Right forelimb (tissue), 1 donor: ENCODE measurements at places on chromosomes 7 and 10.

- no peak for DNase-seq
Measured at GRCh38 chr7:123604739-123605138, 3.1 kb downstream of the ASB15 start.

DNA sequence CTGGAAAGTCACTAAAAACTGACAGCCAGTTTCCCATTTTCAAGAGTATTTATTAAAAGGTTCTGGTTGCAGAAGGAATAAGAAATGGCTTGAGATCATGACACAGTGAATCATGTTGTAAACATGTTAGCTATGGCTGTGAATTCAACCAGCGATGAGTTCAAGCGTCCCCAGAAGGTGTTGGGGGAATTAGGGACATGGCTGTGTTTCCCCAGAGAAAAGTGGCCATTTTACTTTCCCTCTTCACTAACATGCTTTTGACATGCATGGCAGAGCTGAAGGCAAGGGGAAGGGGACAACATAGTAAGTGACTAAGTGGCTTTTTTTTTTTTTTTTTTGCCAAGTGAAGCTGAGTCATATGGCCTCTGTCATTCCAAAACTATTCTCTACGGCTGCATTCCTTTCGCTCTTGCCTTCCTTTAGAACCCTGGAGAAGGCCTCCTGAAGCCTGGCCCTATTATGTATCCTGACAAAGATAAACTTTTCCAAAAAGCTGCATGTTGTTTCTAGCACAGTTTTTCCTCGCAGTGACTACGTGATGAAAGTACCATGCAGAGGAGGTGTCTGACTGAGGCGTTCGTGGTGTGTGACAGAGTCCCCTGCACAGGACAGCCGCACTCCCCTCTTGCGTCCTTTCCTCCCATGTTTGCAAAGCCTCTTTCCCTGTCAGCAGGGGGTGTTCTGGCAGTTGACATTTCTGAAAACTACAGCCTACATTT, 46.9 kb downstream of the EGFR start:
- DNase-seq: no peak

DNA sequence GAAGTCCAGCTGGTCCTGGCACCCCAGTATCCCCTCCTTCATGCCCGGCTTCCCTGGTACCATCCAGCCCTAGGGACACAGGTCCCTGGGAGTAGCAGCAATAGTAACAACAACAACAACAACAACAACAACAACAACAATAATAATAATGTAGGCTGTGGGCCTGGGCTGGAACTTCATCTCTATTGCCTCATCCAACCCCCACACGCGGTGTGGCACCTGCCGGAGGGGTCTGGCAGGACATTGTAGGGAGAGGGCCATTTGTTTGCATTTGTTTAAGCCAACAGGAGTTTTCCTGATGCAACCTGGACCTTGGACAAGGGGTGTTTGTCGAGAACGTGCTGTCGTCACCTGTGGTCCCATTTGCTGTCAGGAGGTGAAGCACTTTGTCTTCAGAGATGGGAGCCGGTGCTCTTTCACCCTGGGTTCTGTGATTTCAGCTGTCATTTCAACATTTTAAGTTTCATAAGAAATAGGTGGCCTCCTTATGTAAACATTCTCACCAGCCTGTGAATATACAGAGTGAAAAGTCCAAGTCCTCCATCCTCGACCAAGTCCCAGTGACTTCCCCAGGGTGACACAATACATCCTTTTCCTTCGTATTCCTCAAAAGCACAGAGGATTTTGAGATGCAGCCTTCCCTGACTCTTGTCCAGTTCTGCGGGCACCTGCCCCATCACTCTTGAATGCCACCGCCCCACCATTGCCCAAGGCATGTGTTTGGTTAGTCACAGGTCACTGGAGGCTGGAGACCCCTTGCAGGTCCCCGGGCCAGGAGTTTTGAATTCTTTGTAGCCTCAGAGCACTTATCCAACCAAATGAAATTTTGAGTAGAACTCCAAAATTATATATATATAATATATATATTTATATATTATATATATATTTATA, 9.2 kb downstream of the LHPP start:
- no peak for DNase-seq

DNA sequence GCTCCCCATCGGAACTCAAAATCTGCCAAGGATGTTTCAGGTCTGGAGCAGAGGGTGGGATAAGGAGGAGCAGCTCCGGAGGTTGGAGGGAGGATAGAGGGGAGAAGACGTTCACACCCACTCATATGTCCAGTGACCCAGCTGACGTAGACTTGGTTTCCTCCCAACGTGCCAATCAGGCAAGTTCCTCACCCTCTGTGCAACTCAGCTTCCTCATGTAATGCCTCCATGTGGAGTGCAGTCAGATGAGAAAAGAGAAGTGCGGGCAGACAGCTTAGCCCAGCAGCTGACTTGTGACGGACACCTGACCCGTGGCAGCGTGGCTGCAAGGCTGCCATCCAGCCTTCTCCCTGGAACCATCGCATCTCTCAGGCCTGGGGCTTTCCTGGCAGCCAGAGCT, 86.8 kb downstream of the NPTX2 start:
- no peak for DNase-seq

DNA sequence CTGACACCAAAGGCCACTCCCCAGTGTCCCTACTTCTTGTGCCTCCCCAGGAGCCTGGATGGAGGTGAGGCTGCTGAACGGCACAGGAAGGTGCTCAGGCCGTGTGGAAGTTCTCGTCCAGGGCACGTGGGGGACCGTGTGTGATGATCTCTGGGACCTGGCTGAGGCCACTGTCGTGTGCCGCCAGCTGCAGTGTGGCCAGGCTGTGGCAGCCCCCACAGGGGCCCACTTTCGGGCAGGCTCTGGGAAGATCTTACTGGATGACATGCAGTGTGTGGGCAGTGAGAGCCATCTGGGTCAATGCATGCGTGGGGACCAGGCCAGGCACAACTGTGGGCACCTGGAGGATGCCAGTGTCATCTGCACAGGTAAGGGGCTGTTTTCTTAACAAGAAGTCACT, 57.0 kb upstream of the C10orf120 start:
- DNase-seq: no peak

- DNase-seq: no peak
Measured at GRCh38 chr7:137574812-137575211, 231.3 kb upstream of the PTN start.

- no peak for DNase-seq
Measured at GRCh38 chr10:31304291-31304970, 14.6 kb upstream of the ZEB1 start.

GRCh38 chr7:9776900-9777299, 1196.8 kb upstream of the PHF14 start:
- no peak for DNase-seq

- no peak for DNase-seq
Measured at GRCh38 chr10:3708852-3709251, 76.2 kb downstream of the KLF6 start.

GRCh38 chr10:97434557-97434956, 8.6 kb downstream of the PGAM1 start:
- DNase-seq: no peak

GRCh38 chr7:150450491-150451001, at the start of gene GIMAP8:
GIMAP8 (plus strand) TSS chr7:150450630; CDS start chr7:150466699, 16,069 bp downstream.
- DNase-seq: peak; percentile 50

DNA sequence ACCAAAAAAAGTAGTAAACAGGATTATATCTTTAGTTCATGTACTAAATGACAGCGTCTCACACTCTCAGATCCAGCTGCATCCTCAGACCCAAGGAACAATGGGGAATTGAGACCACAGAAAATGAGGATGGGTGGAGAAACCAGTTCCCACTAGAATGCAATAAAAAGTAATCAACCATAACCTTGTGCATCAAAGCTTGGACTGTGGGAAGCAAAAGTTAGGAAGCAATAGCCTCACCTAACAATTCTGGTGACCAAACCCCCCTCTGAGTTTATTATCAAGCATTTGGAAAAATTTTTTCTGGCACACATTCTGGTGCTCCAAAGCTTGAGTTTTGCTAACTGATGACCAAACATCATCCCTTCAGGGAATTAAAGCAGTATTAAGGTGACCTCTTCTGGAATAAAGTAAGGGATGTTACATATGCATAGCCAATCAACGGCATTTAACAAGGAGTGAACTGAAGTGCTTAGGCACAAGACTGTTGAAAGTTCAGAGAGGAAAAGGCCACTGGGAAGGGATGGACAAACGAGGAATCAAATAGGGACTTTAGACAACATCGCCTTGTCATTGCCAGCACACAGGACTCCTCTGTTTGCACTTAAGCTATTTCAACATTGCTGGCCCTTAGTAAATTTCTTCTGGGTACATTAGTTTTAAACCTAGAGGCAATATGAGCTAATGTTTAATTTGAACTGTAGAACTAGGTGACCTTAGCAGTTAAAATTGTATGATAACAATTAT, 1.2 kb upstream of the MAT1A start:
- DNase-seq: no peak

DNA sequence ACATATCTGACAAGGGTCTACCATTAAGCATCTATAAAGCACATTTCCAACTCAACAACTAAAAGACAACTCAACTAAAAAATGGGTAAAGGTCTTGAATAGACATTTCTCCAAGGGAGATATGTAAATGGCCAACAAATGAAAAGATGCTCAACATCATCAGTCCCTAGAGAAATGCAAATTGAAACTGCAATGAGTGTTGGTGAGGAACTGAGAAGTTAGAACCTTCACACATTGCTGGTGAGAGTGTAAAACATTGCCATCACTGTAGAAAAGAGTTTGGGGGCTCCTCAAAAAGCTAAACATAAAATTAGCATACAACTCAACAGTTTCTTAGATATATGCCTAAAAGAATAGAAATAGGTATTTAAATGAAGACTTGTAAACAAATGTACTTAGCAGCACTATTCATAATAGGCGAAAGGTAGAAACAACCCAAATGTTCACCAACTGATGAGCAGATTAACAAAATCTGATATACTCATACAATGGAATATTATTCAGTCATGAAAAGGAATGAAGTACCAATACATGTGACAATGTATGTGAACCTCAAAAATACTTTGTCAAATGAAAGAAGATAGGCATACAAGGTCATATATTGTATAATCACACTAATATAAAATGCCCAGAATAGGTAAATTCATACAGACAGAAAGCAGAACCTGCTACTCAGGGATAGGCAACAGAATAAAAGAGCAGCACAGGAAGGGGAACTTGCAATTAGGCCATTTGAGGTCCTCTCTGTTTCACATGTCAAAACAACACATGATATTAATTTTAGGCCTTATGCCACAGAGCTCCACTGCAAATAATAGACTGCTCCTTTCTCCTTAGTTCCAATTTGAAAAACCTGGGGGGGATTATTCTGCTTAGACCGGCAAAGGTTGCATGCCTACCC, 10.6 kb upstream of the LRRC72 start:
- DNase-seq: no peak

DNA sequence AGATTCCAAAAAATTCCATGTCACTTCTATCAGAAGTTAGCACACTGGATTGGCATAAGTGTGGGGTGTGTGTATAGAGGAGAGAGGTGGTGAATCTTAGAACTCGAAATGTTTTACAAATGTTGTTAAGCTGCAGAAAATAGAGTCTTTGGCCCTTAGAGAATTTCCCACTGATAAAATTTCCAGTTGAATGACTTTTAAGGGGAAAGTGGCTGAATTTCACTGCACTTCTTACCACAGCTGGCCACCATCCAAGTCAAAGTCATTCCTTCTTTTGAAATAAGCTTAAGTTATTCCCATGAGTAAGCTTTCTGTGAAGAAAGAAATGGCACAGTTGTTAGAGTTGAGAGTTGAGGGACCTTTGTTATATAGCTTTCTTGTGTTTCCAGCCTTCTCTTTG, 13.9 kb downstream of the VCL start:
- DNase-seq: no peak

DNA sequence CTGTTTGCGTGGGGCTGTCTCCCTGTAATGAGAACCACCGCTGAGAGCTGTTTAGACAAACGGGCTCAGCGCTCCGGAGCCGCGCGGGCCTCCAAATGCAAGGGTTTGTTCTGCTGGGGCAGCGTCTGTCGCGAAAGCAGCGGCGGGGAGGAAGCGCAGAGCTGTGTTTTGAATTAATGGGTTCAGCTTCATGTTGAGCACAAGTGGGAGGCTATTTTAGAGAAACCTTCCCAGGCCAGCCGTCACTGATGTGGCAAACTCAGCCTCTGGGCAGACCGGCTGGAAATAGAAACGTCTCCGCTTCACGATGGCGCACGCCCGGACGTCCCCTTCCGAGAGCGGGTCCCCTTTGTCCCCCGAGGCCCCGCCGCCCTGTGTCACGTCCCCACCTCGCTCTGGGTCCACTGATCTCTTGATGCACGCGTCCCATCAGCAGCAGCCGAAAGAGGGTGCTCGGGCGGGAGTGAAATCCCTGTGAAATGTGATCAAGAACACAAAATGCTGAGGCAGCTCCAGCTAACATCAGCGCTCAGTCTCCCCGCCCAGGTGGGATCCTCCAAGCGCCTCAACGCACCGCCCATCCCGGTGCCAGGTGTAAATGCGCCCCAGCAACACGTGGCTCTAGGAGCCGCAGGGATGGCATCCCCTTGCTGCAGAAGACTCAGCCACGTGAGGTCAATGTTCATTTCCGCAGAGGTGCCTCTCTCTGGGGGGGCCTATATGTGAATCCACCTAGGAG, 44.9 kb downstream of the BAMBI start:
- DNase-seq: peak; percentile 72
